Activated CD4-positive, alpha-beta T cell treated with anti-CD3 and anti-CD28 coated beads, Interleukin-2, amount 50 U/mL, for 48 hours (primary cell): ENCODE measurements at places on chromosomes 3 and 15.

DNA sequence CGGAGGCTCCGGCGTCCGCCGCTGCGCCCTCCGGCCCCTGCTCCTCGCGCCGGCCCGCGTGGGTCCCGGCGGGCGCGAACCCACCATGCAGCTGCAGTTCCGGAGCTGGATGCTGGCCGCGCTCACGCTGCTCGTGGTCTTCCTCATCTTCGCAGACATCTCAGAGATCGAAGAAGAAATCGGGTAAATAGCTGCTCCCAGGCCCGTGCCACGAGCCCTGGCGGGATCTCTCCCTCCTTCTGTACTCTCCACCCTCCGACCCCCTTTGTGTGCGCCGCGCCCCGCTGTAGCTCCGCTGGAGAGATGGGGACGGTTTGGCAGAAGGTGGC lies 263 bp downstream of the ST8SIA2 start:
- peak; percentile 3 for DNase-seq

DNA sequence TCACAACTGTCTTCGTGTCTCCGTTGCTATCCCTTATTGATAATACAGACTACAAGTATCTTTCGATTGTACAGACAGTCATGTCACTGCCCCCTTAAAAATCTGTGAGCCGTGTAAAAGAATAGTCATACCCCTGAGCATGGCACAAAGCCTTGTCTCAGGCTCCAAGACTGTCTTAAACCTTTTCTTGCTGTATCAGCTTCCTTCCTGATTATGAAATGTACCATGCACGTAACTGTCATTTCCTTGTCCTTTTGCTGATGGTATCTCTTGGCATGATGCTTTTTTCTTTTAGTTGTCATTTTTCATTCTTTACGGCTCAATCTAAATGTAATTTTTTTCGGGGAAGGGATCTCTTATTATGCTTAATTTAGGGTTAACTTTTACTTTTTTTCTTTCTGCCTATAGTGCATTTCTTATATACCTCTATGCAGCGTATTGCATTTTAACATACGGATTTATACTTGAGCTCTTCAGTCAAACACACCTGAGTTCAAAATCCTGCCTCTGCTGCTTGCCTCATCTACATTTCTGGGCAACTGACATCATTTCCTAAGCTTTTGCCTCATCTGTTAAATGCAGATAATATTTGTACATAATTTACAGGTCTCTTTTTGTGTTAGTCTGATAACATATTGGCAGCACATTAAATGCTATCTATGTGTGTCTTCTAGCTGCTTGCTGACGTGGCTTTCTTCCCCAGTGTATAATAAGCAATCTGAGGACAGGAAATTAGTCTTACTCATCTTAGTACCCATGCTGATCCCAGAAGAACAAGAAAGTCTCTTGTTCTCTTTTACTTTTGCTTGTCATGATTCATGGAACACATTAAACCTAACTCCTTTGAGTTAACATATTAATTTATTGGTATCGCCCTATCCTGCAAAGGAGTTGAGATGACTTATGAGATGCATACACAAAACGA lies 57.3 kb downstream of the ROBO2 start:
- no peak for DNase-seq

GRCh38 chr3:13579063-13579462 lies 30.1 kb downstream of the FBLN2 start:
- DNase-seq: no peak

DNA sequence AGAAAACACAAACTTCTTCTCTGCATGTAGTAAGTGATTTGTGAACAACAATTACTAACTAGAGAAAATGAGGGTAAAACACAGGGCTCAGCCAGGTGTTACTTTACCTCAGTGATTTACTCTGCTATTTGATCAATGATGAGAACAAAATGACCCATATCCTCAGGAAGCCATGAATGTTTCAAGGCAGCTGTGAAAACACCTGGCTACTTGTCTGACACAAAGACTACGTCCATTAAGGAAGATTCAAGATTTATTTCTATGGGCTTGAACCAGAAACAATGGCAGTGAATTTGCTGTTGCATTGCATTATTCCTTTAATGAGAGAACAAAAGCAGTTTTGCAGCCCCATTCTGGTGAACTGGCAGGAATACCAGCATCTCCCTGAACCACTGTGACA lies 374.6 kb upstream of the ARL6 start:
- DNase-seq: no peak

GRCh38 chr15:81604713-81605112 lies 230.7 kb upstream of the TMC3 start:
- DNase-seq: no peak

GRCh38 chr15:71595846-71596553 lies 214.4 kb upstream of the NR2E3 start:
- no peak for DNase-seq

DNA sequence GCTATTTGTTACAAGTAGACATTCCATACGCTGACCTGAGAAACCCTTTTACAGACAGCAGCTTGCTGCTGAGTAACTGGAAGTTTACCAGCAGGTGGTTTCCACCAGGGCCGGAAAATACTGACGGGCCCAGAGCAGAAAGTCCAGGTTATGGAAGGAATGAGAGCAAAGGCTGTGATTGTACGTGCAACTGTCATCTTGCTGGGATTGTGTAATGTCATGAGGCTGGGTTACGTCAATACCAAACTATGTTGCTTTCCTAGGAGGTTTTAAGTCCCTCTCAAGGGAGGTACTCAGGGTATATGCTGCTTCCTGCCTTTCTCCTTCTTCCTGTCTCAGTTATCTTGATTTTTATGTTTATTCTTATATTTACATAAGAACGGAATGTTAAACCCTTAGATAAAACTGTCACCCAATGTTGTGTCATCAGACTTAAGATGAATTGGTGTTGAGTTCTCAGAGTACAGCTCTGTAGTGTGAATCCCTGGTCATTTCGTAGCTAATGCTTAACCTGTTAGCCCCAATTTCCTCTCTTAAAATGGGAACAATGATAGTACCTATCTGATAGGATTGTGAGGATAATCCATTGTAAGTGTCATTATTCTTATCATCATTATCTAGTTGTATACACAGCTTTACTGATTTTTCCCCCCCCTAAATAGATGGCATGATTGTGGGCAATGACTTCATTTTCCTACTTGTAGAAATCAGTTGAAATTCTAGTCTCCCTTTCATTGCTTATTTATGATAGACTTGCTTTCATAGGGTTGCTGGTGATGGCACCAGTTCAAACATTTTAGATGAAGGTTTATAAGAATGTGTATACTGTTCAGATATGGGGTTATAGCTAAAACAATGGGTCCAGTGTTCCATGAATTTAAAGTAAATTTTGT lies 101.4 kb downstream of the FNDC3B start:
- DNase-seq: no peak

DNA sequence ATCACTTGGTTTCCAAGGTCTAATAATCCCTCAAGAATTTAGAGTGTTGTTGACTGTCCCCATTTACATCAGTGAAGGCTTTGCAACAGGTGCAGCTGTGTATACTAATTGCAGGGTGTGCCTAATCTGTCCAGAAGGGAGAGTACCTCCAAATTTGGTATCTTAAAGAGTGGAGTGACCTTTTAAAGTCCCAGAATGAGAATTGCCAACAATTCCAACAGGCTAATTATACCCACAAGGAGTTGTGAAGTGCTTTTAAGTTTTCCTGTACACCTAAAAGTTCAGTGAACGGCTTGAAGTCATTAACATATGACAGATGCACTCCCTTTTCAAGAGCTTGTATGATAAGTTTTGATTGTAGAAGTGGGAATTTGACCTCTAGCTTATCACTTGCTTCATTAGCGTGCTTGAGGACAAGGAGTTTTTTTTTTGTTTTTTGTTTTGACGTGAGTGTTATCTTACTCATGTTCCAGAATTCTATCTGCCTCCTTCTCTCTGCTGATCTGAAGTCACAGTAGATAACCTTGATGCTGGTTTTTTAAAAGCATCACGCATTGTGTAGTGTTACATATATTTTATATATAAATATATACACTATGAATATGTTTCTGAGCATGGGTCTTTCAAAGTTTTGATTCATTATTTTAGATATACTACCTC lies 26.3 kb downstream of the CDIN1 start:
- no peak for DNase-seq

GRCh38 chr15:66621491-66622467 lies 56.0 kb upstream of the LCTL start:
- no peak for DNase-seq

DNA sequence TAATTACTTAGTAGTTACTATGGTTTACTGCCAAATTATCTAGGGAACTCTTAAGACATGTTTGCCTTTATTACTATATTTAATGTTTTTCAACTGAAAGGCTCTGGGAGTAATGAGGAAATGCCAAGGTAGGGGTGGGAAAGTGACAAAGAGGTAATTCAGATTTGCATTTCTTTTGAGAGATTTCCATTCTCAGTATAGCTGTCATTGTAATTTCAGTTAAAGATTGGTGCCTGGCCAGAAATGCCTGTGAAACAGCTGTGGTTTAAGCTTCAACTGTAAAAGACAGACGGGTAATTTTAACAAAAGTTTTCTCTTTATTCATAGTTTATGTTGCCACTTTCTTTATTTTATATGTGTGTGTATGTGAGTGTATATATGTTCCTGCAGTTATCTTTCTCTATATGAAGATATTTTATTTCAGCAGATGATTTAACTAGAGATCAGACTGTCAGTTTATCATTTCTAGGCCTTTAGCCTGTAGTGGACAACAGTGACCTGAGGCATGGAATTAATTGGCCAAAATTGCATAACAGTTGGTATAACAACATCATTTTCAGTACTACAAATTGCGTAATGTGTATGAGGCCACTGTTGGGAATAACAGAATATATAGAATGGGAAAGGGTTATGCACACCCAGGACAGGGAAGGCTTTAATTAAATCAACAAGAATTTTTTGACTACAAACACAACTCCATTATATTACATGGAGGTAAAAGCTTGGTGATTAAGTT lies 119.0 kb downstream of the BBX start:
- DNase-seq: no peak

GRCh38 chr3:134055661-134056060 lies 25.9 kb upstream of the SLCO2A1 start:
- DNase-seq: no peak

DNA sequence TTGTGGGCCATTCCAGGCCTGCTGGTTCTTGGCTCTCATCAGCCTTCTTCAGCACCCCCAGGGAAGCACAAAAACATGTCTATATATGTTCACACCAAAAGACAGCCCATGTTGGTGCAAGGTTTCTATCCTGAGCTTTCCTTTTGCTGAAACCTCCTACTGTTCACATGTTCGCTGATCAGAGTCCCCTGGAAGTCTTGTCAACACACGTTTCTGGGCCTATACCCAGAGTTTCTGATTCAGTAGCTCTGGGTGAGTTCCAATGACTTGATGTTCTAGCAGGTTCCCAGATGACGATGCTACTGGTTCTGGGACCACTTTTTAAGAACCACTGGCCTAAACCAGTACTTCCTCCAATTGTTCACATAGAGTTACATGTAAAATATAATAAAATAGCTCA lies 46.0 kb downstream of the SUCNR1 start:
- no peak for DNase-seq

GRCh38 chr3:115165266-115165665 lies 18.2 kb upstream of the ZBTB20 start:
- DNase-seq: no peak

- DNase-seq: no peak
These were observed 17.8 kb downstream of the TLE3 start for GRCh38 chr15:70079888-70080287.

- peak; percentile 44 for DNase-seq
These were observed 190.4 kb upstream of the BCL6 start for GRCh38 chr3:187935623-187936156.

GRCh38 chr15:91534976-91535375 lies 318.5 kb upstream of the SLCO3A1 start:
- no peak for DNase-seq

DNA sequence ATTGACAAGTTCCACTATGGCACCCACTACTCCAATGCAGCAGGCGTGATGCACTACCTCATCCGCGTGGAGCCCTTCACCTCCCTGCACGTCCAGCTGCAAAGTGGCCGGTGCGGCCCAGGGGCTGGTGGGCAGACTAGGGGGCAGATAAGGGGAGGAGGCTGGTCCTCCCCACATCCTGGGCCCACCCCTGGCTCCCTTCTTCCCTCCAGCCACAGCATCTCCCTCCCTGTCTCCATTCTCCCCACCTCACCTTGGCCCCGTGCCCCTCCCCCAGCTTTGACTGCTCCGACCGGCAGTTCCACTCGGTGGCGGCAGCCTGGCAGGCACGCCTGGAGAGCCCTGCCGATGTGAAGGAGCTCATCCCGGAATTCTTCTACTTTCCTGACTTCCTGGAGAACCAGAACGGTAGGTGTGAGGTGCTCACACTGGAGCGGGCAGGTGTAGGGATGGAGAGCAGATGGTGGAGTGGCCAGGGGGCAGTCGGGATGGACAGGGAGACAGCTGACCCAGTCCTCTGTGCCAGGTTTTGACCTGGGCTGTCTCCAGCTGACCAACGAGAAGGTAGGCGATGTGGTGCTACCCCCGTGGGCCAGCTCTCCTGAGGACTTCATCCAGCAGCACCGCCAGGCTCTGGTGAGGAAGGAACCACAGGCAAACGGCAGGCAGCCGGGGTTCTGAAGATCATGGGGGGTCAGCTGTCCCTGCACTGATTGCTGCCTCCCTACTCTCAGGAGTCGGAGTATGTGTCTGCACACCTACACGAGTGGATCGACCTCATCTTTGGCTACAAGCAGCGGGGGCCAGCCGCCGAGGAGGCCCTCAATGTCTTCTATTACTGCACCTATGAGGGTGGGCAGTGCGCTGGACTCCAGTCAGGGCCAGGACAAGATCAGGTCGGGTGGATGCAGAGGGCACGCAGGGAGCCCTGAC lies 26.0 kb downstream of the NBEAL2 start:
- DNase-seq: no peak

DNA sequence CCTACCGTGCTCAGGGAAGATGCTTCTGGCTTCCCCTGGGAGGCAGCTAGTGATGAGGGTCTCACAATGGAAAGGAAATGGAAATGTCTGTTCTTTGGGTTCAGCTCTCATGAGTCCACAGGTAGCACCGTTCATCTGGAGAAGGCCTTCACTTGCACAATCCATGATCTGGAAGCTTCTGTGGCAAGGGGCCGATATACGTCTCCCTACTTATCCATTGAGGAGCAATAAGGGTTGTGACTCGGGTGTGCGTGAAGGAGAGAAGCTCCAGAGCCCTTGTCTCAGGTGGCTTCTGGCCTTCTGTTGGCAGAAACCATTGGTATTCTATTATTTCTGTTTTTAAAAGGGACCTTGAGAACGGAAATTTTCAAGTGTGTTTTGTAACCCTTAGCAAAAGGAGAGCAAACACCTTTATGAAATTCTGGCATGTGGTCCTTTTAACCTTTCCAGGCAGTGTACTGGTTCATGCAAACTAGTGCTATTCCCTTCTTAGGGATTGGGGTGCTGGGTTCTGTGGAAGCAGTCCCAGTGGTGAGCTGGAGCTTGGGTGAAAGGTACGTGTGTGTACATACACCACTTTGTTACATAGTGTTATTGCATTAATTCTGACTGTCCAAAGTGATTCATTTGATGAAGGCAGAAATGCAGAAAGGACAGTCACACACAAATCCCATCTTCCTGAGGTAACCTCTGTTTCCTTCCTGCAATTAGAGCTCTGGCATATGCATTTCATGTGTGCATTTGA lies 32.5 kb downstream of the KLF13 start:
- no peak for DNase-seq

GRCh38 chr15:38696790-38697495 lies 132.3 kb upstream of the RASGRP1 start:
- DNase-seq: no peak

GRCh38 chr3:45409921-45410320 lies 21.5 kb downstream of the LARS2 start:
- no peak for DNase-seq

GRCh38 chr3:62875558-62876002 lies 364 bp upstream of the CADPS start:
- DNase-seq: no peak
